ENCODE measurements at places on chromosomes 4 and X.

- DNase-seq, result no peak
Observed at GRCh38 chr4:98586291-98586961, 72.0 kb downstream of the TSPAN5 start.

DNA sequence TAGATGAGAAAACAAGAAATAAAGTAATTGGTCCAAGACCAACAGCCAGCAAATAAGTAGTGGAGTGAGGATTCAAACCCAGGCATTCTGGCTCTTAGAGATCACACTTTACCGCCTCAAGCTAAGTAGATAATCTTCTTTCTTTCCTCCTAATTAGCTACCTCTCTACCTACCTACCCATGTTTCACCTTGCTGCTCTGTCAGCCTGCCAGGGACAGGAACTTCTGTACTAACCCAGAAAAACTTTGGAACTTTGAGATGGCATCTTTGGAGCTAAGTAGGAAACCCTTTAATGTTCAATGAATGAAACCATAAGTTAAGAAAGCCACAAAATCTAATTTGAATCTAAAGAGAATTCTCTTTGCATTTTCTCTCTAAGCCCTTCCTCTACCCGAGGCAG lies 145.2 kb downstream of the CHRNA9 start:
- DNase-seq, result no peak

DNA sequence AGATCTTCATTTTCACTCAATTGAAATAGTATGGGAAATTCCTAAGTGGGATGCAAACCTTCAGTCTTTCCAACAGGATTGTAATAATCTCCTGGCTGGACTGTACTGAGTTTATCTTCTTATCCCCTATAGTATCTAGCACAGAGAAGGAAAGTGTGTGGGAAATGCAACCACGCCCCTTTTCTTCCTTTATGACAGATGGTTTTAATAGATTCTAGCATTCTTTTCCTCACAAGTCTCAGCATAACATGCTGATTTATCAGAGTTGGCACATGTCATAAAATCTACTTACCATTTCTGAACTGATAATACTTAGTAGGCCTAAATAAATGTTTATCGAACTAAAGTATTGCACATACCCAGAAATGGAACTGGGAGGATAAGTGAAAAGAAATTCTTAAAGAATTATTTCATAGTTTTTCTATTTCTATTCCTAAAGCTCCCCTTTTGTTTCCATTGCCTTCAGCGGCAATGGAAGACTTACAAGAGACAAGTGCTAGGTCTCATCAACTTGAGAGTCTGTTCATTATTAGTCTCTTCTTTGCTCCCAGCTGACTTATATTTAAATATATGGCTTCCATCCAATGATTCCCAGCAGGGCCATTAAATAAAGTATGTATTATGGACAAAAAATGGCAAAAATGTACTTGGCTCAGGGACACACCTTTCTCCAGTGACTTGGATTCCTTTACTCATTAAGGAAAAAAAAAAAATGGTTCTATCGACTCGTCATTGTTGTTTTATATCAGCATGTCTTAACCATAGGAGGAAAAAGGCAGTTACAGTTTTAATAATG lies 484.5 kb downstream of the IL1RAPL1 start:
- DNase-seq, result no peak

DNA sequence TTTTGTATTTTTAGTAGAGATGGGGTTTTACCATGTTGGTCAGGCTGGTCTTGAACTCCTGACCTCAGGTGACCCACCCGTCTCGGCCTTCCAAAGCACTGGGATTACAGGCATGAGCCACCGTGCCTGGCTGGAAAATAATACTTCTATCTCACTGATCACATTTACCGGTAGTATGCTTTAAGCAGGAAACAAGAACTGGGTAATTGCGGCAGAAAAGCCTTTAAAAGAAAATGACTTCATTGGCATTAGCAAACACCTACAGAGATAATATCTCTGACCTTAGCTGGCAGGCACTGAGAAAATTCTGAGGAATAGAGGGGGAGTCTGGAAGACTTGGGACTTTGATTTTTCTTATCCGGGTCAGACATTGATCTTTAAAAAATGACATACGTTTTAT lies 78.5 kb downstream of the SHROOM3 start:
- no peak for DNase-seq

DNA sequence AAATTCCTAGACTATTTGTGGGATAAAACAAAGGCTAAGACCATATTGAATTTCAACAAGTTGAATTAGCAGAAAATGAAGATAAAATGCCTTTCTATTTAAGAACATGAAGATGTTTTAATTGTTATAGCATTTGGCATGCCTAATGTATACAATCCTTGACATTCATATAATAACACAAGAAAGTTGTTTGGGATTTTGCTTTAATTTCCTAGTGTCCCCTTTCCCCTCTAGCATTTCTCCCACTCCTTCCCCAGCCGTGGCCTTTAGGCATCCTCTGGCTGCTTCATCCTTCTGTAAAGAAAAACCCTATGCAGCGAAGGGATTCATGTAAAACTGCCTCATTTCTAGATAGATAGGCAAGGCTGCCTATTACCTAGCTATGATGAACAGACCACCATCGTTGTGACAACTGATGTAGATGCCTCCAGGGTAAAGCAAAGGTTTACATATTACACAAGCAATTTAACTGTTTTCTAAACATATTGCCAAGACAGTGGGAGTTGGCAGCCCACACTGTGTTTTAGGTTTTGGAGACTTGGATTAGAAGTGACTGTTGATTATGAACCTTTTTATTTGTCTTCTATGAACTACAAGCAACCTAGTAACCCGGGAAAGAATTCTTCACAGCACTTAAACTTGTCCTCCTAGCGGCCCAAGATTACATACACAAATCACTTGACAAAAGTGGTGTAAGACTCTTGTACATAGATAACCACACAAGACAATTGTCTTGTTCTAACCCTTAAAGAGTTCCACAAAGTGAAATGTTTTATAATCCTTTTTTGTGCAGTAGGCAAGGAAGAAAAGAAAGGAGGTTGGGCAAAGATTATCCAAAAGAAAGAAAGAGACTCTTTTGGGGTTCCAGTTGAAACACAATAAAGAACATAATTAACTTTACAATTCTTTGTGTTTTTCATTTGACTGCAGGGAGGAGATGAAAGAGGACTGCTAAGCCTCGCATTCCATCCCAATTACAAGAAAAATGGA lies 59.9 kb downstream of the HHIP start:
- no peak for DNase-seq

DNA sequence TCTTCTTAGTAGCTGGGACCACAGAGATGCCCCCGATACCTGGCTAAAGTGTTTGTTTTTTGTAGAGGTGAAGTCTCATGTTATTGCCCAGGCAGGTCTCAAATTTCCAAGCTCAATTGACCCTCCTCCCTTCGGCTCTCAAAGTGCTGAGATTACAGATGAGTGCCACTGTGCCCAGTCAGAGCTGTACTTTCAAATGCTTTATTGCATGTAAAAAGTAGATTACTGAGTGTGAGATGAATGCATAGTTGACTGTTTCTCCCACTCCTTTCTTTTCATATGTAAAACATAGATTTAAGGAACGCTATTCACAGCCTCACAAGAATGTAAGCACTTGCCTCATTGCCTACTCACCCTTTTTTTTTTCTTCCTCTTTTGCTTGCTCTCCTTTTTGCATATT lies 984.4 kb upstream of the PABPC4L start:
- no peak for DNase-seq

- DNase-seq, result no peak
Observed at GRCh38 chr4:65671372-65671771, 1.1 kb upstream of the EPHA5 start.

- DNase-seq, result no peak
Observed at GRCh38 chrX:5928224-5928623, 300.4 kb downstream of the NLGN4X start.

DNA sequence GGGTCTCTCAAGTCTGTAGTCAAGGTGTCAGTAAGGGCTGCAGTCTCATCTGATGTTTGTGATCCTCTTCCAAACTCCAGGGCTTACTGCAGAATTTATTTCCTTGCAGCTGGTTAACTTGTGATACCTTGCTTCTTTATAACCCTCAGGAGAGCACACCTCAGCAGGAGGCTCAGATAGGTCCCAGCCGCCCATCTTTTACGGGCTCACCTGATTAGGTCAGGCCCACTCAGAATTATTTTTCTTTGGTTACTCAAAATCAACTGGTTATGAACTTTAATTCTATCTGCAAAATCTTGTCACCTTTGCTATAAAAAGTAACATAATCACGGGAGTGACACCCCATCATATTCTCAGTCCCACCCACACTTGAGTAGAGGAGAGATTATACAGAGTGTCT lies 99.9 kb upstream of the BEND4 start:
- DNase-seq, result no peak

DNA sequence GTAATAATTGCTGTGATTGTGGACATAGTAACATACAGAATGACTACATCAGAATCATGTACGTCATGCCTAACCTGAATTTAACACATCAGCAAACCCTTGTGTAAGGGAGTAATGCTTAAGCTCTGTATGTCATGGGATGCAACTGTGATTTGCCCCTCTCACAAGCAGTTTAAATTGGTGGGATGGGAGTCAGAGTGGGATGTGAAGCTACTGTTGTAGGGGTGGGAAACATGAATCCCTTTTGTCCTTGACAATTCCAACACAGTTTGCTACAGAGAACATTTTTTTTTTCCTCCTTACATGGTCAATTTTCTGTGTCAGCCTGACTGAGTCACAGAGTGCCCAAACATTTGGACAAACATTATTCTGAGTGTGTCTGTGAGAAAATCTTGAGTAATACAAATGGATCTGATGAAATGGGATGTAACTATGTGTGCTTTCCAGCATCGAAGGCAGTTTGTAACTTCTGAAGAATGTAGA lies 392.8 kb downstream of the GPM6A start:
- no peak for DNase-seq

- DNase-seq, result no peak
Observed at GRCh38 chr4:20832826-20833225, 132.6 kb downstream of the PACRGL start.

- no peak for DNase-seq
Observed at GRCh38 chrX:136228839-136229207, 22.4 kb downstream of the MAP7D3 start.

- peak; percentile 30 for DNase-seq
Observed at GRCh38 chr4:84875636-84876371, 90.7 kb downstream of the WDFY3 start.

DNA sequence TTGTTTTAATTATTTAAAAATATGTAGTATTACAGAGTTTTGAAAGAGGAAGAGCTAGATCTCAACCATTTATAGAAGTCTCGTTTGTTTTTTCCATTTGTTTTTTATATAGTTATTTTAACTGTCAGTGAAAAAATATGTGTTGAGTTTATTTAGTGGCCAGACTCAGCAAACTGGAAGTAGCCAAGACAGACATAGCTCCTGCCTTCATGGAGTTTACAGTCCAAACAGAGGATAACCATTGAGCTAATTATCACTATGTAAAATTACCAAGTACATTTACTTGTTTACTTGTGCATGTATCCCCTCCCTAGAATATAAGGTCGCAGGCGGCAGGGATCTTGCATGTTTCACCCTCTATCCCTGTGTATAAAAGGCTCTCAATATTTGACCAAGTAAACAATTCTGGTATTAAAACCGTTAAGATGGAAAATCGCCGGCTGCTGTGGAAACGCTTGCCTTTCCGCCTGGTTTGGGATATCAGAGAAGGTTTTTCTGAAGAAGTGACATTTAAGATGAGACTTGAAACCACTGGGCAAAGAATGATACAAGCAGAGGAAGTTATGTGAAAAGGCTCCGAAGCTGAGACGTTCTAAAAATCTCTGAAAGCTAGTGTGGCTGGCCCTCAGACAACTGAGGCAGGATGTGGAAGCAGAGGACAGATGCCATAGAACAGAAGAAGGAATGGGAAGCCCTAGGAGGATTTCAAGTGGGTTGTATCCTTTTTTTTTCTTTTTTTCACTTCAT lies 1.3 kb upstream of the CCNI start:
- DNase-seq, result no peak

DNA sequence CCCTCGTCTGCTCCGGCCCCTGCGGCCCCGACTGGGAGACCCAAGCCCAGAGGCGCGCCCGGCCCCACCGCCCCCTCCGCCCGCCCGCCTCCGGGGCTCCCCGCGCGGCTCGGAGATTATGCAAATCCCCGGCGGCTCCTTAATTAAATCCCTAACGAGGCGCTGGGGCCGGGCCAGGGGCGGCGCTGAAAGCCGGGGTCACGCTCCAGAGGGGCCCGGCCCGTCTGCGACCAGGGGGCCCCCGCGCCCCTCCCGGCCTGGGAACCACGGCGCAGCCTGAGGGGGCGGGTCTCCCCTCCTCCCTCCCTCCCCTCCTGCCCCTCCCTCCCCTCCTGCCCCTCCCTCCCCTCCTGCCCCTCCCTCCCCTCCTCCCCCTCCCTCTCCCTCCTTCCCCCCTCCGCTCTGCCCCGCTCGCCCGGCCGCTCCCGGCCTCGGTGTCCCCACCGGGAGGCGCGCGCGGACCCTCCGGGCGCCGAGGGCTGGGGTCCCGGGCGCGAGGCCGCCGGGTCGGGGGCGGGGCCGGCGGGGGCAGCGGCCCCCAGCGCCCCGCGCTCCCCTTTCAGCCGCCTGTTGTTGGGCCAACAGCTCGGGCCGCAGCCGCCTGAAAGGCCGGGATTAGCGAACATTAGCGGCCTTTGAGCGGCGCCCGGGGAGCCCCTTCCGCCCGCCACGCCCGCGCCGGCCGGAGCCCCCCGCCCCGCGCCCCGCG lies 25.9 kb upstream of the FGFR3 start:
- DNase-seq, result no peak

DNA sequence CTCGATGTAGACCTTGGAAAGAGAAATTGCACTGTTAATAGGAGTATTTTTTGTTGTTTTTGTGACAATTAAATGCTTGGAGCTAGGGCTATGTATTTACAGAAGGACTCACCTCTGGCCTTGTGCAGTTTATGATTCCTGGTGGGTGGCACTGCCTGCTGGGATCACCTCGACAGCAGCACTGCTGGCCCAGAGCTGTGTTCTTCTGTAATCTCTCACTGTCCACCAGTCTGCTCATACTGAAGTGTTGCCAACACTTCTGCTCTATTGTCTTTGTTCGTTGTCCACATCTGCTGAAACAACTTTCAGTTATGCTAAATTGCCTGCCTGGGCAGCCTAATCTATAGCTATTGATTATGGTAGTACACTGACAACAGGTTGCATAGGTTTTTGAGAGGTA lies 194.4 kb upstream of the ANK2 start:
- DNase-seq, result no peak

GRCh38 chr4:170497112-170497511 lies 407.4 kb upstream of the AADAT start:
- DNase-seq, result no peak

- no peak for DNase-seq
Observed at GRCh38 chr4:155966731-155967395, 13.2 kb upstream of the CTSO start.

- no peak for DNase-seq
Observed at GRCh38 chrX:11421805-11422524, 128.8 kb downstream of the AMELX start.

GRCh38 chrX:100695991-100696390 lies 35.9 kb downstream of the SYTL4 start:
- no peak for DNase-seq

DNA sequence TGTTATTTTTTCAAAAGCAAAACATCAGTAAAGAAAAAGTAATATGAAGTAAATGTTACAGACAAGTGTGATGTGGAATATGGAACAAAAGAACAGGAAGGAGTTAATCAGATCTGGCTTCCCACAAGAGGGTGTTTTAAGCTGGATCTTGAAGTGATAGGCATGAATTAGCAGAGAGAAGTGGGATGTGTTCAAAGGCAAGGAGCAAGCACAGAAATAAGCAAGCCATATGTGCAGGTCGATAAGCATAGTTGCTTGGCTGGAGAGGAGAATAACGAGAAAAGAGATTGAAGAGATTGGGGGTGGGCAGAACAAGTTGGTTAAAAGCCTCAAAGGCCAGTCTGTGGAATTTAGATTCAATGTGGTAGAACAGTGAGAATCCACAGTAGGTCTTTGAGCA lies 60.9 kb upstream of the PRPS1 start:
- no peak for DNase-seq

GRCh38 chrX:131399678-131400428 lies 110.7 kb upstream of the IGSF1 start:
- DNase-seq, result no peak
